Common myeloid progenitor, CD34-positive (primary cell): ENCODE measurements at places on chromosomes 7 and 10.
A peak's percentile ranks its signal among the peaks of the same experiment; 100 is the strongest.

DNA sequence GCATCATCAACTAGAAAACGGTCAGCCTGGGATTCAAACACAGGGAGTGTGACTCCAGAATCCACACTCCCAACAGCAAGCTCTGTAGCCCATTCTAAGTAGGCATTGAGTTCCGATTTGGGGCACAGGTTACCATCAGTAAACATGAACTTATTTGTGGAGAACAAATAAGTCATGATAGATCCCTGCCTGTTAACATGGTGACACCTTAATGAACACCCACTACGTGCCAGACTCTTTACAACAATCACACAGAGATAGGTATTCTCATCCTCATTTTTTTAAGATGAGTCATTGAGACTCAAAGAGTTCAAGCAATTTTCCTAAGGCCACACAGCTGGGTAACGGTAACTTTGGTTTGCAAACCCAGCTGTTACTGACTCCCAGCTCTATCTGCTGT, 91.5 kb downstream of the LYZL2 start:
- no peak for DNase-seq

- no peak for DNase-seq
Measured at GRCh38 chr10:106401161-106401560, 763.3 kb downstream of the SORCS1 start.

GRCh38 chr10:113369365-113369694, 183.5 kb upstream of the HABP2 start:
- no peak for DNase-seq

DNA sequence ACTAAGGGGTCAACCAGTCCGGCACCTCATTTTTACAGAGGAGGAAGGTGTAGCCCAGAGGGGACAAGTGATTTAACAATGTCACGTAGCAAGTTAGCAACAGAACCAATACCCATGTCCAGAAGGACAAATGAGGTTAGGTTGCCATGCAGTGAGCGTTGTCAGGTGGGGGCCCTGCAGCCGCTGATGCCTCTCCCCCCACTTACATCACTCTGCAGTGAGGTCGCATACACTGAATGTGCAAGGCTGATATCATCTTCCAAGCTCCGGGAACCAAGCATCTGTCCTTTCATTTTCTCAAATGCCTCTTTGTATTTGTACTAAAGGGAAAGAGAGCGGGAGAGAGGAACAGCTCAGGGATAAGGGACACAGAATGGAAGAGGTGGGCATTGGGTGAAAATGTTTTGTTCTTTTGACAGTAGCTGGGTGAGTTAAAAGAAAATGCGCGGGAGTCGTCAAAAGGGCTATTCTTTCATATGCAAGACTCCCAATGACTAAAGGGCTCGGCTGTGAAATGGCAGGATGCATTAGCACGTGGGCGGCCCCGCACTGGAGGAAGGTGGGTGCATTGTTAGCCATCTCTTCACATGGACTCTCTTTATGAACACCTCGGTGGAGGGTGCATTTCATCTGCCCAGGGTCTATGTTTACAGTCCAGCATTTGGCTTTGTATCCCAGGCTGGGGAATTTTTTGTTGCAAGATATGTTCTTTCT, 49.7 kb downstream of the NRAP start:
- no peak for DNase-seq

DNA sequence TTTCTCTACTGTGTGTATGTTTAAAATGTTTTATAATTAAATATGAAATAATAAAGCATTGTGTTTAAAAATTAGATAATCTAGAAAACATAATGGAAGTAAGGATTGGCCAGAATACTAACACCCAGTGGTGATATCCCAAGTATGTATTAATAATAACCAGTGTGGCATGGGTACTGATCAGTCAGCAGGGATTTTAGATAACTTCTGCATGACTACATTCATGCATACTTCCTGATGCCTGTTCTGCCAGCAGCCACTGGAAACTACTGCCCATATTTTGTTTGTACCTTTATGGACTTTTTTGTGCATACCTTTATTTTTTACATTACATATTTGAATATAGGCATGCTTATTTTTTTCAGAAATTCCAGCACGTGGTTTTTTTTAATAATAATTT, 156.6 kb upstream of the TMEM196 start:
- DNase-seq, result no peak

- DNase-seq, result no peak
Measured at GRCh38 chr10:21797984-21798765, 205.4 kb downstream of the DNAJC1 start.

DNA sequence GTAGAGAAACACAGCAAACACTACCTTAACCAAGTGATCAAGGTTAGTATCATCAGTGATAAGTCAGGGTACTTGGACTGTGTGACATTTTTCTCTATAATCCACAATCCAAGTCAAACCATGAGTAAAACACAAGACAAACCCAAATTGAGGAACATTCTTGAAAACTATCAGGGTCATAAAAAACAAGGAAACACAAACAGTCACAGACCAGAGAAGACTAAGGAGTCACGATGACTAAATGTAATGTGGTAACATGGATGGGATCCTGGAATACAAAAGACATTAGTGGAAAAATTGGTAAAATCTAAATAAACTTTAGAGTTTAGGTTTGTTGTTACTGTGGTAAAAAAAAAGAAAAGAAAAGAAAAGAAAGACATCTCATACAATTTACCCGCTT, 103.8 kb downstream of the ARMH3 start:
- no peak for DNase-seq

GRCh38 chr10:132400547-132401151, 3.6 kb downstream of the PWWP2B start:
- DNase-seq, result peak; percentile 75

GRCh38 chr7:1611708-1612241, 41.9 kb upstream of the PSMG3 start:
- no peak for DNase-seq

DNA sequence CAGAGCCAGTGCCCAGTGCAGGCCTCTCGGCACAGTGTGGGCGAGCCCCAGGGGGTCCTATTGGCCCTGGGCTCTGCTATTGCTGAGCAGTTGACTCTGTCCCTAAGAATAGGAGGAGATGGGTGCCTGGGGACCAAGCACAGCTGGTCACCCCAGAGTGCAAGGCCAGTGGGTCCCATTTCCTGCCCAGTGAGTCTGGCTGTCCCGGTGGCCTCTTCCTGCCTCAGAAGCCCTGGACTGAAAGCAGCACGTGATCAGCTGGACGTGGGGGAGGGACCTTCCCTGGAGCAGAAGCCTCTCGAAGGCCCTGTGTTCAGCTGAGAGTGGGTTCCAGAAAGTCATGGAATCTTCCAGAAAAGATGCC, 42.0 kb downstream of the PWWP2B start:
- DNase-seq, result no peak

DNA sequence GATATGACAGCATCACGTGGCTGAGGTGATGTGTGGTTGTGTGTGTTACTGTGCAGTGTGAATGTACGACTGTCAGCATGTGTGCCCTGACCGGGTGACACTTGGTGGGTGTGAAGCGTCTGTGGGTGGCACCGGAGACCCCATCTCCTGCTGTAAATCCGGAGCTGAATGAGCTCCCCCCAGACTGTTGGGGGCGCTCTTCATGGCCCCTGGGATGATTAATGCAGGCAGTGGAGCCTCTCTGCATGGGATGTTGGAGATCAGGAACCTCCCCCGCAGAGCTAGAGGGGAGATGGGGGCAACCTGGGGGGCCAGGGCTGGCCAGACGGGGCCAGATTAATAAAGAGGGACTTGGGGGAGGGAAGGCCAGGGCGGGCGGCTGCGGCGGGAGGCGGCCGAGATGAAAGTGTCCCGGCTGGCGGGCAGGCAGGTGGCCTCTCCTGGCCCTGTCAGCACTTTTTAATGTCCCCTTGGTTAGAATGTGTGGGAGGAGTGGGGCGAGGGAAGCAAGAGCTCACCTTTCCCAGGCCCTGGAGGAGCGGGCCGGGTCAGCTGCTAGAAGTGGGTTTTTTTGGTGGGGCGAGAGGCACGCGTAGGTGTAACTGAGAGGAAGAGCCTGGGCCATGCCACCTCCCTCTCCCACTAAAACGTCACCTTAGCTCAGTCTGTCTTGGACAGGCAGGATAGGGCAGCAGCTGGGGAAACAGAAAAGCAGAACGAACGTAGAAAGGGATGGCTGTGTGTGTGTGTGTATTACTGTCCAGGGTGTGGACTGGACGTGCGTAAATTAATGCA, 34.1 kb downstream of the HIF1AN start:
- DNase-seq, result no peak

DNA sequence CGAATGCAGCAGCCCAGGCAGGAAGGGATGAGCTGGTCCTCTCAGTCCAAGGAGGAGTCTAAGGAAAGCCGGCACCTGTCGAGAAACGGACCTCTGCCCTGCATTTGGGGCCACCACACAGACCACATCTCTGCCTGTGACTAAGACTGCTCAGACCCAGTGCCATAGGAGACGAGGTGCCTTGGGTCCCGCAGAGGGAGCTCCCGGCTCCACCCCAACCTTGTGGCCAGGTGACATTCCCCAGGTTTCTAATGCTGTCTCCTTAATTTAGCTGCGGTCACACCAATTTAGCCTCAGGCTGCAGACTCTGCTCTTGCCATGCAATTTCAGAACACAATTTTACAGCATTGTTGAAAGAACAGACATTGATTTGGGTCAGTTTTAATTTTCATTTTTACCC, 22.8 kb upstream of the CRHR2 start:
- no peak for DNase-seq
